ENCODE measurements at places on chromosomes 2 and 18. TPM values are rescaled to one million over a fixed set of nuclear protein-coding genes. Genes with fewer than 3 reads are reported as not detected.

CERS6 gene
- 16.7 TPM for total RNA-seq

MC4R gene
- total RNA-seq, result not detected

RESP18 gene
- total RNA-seq, result not detected

ZNF804A gene
- total RNA-seq, result not detected

MAP3K19 gene
- total RNA-seq, result not detected

TGFA gene
- 8.2 TPM for total RNA-seq
